ENCODE measurements at places on chromosomes 6 and 20.
A peak's percentile ranks its signal among the peaks of the same experiment; 100 is the strongest.

GRCh38 chr20:40682104-40682981 lies 6.7 kb downstream of the MAFB start:
- peak; percentile 6 for DNase-seq

DNA sequence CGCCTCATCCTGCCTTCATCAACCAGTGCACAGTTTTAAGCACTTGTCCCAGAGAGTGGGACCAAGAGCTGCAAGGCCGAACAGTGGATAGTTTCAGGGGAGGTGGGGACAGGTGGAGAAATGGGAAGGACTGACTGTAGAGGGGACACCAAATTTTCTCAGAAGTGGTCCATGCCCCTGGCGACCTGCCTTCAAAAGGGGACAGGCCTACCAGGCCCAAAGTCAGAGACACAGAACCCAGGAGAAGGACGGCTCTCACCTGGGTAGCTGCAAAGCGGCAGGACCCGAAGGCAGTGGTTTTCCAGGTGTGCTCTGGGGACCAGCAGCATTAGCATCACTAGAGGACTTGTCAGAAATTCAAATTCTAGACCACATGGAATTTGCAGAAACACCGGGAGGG lies 5.8 kb downstream of the TFEB start:
- DNase-seq: no peak

- DNase-seq: no peak
Observed at GRCh38 chr20:8367689-8368088, 235.6 kb downstream of the PLCB1 start.

DNA sequence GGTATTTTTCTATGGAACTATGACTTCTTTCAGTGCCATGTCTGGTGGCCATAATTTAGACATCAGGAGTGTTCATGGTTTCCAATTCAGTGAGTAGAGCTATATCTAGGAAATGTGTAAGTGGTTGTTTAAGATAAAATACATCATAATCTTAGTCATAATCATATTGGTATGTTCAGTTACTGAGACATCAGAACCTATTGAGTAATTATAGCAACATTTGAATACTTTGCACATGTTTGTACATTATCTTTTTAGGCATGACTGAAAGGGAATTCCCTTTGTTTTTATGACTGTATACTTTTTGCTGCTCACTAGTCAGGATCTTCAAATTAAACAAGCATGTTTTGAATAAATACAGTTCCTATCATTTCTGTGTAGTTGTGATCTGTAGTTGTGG lies 64.0 kb downstream of the STXBP5 start:
- peak; percentile 42 for DNase-seq

GRCh38 chr20:37640600-37641561 lies 52.9 kb upstream of the CTNNBL1 start:
- peak; percentile 16 for DNase-seq

GRCh38 chr6:129748212-129748900 lies 38.4 kb upstream of the ARHGAP18 start:
- peak; percentile 60 for DNase-seq

- no peak for DNase-seq
Observed at GRCh38 chr20:37808233-37809070, 94.5 kb upstream of the VSTM2L start.

DNA sequence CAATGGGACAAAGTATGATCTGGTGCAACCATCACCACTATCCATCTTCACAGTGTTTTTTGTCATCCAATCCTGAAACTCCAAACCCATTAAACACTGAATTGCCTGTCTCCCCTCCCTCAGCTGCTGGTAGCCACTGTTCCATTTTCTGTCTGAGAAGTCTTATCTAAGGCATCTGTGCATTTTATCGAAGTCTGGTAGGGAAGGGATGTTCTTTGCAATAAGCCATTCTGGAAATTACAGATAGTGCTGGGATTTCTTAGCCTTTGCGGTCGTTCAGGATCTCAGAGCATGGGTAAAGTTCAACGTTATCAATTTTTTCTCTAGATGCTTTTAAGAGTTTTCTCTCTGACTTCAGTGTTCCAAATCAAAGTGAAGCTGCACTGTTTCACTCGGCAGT lies 24.1 kb downstream of the KIF25 start:
- no peak for DNase-seq

GRCh38 chr20:60540591-60540990 lies 582.4 kb downstream of the CDH26 start:
- DNase-seq: no peak

DNA sequence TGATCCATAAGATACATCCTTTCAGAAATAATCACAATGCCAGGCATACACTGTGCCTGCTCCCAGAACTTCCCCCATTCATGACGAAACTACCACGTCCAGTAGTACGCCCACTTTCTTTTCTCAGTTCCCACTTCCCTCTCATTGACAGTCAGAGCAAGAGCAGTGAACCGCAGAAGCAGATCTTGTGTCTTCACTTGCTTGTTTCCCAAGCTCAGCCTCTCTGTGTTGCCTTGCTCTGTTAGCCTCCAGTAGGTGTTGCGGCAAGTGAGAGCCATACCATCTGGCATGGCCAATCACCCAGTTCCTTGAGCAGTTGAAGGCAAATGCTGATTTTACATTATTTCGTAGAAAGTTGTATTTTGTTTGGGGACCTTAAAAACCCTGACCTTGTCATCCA lies 11.7 kb downstream of the UST start:
- no peak for DNase-seq

- no peak for DNase-seq
Observed at GRCh38 chr6:123589317-123589716, 47.4 kb downstream of the TRDN start.

DNA sequence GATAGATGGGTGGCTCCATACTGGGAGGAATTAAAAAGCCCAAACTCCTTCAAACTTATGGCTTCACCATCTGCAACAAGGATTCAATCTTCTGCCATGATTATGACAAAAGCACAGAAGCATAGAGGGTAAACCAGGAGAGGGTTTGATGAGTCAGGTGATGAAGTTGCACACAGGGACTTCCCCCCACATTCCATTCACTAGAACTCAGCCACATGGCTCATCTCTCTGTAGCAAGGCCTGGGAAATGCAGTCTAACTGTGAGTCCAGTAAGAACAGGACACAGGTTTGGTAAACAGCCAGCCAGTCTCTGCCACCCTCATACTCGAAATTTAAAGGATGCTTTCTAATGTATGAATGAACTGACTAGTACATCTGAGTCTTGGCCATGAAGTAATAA lies 142.9 kb downstream of the HIVEP2 start:
- peak; percentile 95 for DNase-seq

GRCh38 chr6:149389509-149390297 lies 10.4 kb upstream of the SUMO4 start:
- DNase-seq: peak; percentile 24

DNA sequence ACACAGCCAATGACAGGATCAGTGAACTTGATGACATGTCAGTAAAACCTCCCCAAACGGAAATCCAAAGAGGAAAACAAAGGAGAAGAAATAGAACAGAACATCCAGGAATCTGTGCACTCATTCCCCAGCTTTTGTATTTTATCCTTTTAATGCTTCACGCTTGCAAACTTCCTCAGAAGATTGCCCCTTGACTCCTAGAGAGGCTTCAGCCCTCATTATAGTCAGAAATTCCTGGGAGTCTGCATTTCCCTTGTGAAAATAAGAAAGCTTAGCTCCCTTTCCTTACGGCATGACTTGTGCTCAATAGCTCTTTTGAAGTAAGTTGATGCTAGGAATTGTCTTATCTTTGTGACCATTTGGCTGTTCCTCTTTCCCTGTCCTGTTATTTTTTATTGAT lies 313.6 kb upstream of the OPRM1 start:
- no peak for DNase-seq

DNA sequence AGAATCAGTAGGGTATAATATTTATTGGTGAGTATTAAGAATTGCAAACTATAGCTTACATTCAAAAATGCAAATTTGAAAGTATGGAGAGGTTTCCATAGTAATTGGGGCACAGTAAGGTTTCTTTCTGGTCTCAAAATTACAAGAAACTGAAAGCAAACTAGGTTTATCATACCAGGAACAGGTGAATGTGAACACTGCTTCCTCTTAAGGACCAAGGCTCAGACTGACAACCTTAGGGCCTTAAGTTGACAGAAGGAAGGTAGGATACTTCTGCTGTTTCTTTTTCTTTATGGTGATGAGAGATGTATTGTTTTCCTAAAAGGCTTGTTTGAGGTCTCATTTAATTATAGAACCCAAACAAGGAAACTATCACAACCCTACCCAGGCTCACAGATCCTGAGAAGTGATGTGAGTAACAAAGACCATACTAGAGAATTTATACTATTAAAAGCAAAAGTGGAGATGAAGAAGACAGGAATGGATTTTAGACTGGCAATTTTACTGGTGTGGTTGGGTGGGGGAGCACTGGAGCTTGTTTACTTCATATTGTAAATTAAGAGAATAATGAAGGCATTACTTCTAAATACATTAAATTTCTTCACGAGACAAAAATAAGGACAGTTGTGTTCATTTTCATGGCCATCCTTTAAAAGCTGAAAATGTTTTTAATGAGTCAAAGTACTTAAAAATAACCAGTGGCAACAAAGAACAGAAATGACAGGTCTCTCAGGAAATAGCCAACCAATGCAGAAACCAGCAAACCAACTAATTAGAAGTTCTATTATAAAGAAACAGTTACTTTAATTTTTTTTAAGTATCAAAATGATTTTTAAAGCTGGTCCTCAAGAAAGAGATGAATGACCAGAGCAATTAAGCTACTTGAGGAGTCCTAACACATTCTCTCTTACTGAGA lies 21.3 kb downstream of the STAU1 start:
- no peak for DNase-seq

- DNase-seq: peak; percentile 90
Observed at GRCh38 chr20:4820806-4821518, 99.3 kb downstream of the PRND start.

DNA sequence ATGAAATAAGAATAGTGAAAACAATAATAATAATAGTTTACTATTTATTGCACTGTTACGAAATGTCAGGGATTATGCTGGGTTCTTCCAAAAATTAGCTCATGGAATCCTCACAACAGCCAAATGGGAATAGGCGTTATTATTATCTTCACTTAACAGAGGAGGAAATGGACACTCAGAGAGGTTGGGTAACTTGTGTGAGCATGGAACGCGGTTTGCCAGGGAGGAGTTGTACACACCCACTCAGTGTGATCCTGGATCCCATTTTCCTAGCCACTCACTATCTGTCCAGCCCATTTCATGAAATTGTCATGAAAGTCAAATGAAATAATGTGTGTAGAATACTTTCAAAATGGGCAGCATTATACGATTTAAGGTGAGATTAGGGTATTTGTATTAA lies 4.6 kb downstream of the NELFCD start:
- peak; percentile 28 for DNase-seq
